ENCODE measurements at places on chromosomes 6 and 20.

DNA sequence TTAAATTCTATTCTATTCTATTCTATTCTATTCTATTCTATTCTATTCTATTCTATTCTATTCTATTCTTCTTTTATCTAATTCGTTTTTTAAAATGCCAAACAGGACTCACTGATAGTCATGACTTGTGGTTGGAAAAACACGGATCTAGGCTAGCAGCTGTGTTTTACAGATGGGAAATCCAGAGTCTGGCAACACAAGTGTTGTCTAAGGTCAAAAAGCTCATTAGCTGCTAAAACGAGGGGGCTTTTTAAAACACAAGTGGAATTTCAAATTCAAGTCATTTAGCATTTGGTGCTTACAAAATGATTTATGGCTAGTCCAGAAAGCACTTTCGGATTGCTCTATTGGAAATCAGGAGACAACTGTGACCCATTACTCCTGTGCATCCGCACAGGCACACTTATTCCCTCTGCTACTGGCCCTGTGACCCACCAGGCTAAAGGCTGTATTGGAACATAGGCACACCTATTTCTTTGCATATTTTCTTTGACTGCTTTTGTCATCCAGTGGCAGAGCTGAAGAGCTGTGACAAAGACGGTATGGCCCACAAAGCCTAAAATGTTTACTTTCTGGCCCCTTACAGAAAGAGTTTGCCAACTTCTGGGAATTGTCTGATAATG, 17.8 kb upstream of the MLIP start:
- DNase-seq, result no peak

DNA sequence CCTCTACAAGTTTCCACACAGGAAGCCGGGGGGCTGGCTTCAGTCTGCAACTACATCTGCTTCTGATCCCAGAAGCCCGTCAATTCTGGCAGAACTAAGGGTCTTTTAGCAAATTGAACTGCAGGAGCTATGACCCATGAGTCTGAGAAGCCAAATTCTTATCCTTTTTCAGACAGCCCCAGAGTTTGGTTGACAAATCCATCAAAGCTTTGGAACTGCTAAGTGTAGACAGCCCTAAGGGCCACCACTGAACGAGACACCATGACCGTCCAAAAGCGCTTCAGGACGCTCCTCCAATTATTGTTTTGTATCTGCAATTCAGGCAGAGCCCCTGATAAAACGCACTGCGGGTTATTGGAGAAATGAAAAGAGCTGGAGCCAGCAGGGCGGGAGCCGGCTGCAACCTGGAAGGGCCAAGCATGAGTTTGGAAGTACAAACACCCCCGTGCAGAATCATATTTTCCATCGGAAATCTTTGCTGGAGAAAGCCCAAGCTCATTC, 67.1 kb downstream of the GNAS-AS1 start:
- DNase-seq, result no peak

GRCh38 chr6:150636808-150637207, 37.1 kb downstream of the PLEKHG1 start:
- DNase-seq, result peak; percentile 21

- DNase-seq, result no peak
These were observed 23.2 kb upstream of the SLC22A23 start for GRCh38 chr6:3480009-3480408.

DNA sequence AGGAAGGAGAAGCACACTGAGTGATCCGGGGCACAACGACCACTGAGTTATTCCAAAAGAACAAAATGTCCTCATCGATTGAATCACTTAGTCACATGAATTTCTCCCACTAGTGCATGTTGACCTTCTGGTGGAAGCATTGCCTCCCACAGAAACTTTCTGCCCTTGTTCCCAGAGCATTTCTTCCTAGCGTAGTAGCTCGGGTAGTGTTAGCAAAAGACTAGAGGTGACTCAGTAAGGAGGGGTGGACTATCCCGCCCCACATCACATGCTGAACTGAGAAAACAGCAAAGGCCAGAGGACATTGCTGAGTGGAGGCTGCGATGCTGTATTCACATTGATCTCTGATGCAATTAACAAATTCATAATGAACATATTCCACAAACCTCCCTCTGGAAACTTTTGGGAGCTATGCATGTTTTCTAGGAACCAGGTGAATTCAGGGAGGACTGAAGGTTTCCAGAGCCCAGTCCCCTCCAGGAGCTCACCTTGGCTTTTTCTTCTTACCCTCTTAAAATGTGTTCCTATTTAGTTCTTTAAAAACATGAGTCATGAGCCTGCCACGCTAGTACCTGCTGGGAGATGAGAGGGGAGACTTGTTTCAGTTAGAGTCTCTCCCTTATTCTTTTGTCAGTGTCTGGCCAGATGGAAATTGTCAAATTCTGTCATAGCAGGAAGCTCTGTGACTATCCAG, 507.9 kb downstream of the CDH26 start:
- peak; percentile 1 for DNase-seq

DNA sequence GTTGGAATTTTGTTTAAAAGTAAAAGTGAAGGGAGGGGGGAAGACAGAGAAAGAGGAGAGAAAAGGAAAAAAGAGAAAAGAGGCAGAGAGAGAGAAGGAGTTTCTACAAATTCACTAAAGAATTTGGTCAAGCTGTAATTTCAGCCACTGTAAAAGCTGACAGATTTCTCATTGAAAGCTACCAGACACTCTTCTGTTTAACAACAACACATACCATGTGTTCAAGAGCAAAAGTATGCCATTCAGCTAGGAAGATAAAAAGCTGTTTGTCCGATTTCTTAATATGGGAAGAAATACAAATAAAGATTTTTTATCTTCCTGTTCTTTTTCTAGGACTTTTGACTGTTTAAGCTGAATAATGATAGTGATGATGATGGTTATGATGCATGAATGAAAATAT, 204.8 kb upstream of the RSPO3 start:
- no peak for DNase-seq

GRCh38 chr6:115706981-115707380, 353.7 kb downstream of the FRK start:
- DNase-seq, result no peak

DNA sequence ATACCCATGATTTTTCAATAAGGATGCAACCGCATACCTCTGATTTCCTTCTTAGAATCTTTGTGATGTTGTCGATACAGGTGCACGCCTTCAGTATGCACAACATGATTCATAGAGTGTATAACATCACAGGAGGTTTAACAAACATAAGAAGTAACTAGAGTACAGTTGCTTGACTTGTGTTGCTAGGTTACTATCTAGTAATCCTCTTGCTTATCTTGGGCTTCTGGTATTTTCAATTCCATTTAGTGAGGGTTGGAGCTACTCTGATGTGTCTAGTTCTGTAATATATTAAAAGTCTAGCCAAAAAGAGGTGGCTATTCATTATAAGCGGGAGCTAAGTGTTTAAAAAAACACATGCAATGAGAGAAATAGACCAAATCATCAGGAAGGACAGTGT, 85.5 kb upstream of the TENT5A start:
- DNase-seq, result no peak

DNA sequence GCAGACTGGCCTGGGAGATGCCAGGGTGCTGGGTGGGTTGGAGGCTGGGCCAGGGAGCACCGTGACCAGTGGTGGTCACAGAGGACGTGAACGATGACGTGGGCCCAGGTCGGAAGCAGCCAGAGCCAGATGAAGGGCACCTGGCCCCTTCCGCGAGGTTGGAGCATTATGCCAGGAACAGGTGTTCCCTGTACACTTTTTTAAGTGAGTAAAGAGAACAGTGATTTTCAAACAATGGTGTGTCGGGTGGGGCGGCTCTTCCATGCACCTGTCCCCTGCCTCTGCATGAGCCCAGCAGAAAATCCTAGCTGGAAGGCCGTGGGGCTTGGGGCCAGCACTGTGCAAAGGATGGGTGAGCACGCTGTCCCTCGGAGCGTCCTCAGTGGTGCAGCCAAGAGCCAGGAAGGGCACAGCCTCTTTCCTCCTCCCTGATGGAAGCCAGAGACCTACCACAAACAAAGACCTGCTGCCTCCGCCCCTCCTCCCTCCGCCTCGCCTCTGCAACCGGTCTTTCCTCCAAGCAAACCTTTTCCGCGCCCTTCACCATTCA, 350.5 kb downstream of the ZFAND3 start:
- no peak for DNase-seq

DNA sequence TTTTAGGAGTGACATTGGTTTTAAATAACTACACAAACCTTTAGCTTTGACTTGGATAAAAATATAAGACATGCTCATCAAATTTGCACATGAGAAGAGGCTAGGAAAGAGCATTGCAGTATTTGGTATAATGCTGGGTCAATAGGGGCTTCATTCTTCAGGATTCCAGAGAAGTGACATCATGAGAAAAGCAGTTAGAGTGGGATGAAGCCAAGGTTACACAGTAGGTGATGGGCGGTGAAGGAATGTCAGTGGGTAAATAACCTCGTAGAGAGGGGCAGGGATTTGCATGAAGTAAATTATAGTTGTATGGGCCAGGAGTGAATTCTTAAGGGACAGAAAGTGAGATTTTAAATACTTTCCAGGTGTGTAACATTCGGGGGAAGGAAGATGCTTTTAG, 216.2 kb downstream of the RFPL4B start:
- DNase-seq, result no peak

DNA sequence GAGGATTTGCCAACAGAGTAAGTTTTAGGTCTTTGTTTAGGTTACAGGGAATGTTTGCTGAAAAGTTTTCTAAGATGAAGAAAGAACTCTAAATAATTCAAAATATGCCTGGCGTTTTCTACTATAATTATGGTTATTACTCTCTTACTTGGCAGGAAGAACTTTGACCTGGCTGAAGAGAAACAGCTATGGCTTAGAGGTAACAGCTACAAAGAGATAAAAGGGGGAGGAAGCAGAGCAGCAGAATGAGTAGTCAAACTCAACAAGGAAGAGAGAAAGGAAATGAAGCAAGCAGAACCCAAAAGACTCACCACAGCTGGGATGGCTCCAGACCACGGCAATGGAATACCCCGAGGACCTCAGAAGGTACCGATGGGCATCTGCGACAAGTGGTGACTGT, 95.6 kb downstream of the KIF16B start:
- peak; percentile 3 for DNase-seq

DNA sequence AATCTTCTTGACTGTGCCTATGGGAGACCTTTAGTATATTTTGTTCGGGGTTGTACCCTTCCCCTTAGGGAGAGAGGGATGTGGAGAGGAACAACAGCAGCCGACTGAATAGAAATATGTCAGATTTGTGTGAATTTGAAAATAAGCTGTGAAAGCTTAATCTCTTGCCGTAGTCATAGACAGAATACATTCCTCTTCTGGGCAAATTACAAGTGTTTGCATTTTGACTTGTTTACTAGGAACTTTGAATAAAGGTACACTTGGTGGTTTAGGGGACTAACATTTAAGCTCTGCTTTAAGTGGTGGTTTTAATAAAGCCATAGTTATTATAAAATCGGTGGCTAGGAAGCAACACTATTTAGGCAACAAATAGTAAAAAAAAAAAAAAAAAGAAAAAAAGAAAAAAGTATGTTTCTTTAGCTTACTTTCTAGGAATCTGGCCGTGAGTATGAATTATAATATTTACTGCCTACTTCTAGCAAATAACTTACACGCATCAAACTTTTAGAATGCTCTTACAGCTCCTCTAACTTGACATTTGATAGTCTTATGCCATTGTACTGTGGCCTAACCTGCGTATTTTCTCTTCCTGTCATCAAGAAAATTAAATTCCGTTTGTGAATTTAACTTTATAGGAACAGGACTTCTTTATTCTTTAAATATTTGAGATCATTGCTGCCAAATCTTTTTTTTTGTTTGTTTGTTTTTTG, 65.1 kb downstream of the ZBTB2 start:
- DNase-seq, result no peak

- no peak for DNase-seq
These were observed 549.4 kb upstream of the HS3ST5 start for GRCh38 chr6:114892211-114892610.

DNA sequence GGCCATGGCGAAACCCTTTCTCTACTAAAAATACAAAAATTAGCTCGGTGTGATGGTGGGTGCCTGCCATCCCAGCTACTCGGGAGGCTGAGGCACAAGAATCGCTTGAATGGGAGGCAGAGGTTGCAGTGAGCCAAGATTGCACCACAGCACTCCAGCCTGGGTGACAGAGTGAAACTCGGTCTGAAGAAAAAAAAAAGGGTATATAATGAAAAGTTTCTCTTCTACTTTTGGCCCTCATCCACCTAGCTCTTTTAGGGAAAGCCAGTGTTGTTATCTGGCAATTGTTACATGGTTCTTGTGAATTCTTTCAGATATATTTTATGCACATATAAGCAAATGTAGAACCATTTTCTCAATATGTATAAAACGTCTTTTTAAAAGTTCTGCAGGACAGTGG, 19.0 kb downstream of the KIF3B start:
- no peak for DNase-seq

- no peak for DNase-seq
These were observed 591 bp upstream of the DCBLD1 start for GRCh38 chr6:117481926-117482239.

DNA sequence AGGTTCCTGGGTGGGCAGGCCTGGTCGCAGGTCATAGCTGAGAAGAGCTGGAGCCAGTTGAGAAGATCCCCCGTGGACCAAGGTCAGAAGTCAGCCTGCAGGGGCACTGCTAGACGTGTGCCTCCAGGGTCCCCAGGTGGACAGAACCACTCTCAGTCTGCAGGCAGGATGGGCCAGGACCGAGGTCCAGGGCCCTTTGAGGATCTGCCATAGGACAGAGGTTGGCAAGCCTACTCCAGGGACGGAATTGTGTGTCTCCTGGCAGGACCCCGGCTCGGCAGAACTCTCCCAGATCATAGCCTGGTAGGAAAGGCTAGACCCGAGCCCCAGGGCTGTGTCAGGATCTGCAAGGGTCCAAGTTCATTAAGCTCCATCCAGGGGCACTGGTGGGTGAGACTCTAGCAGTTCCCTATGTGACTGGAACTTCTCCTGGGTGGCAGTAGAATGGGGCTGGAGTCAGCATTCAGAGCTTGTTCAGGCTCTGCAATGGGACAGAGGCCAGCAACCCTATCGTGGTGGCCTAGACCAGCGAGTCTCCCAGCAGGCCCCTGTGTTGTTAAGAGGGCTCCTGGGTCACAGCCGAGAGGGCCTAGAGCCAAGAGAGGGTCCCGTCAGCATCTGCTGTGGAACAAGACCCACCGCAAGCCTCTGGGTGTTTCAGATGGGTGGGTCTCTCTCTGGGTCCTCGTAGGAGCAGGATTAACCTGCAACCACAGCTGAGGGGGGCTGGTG, 18.2 kb downstream of the TTLL2 start:
- no peak for DNase-seq

- DNase-seq, result no peak
These were observed 577 bp downstream of the SASH1 start for GRCh38 chr6:148343047-148343782.

- peak; percentile 34 for DNase-seq
These were observed 110.2 kb upstream of the ZNF184 start for GRCh38 chr6:27582928-27583725.

GRCh38 chr6:163460307-163460782, 45.8 kb downstream of the QKI start:
- peak; percentile 66 for DNase-seq

All from suppressor macrophage treated with lipopolysaccharide for 1 hour (primary cell).